Mucosa of gallbladder (tissue), 1 donor: ENCODE measurements at places on chromosomes 5 and 9. TPM values are rescaled to one million over a fixed set of nuclear protein-coding genes. Genes with fewer than 3 reads are reported as not detected.

- DNase-seq = no peak
Measured at GRCh38 chr9:115636596-115636995, 517.0 kb upstream of the PAPPA start.

DNA sequence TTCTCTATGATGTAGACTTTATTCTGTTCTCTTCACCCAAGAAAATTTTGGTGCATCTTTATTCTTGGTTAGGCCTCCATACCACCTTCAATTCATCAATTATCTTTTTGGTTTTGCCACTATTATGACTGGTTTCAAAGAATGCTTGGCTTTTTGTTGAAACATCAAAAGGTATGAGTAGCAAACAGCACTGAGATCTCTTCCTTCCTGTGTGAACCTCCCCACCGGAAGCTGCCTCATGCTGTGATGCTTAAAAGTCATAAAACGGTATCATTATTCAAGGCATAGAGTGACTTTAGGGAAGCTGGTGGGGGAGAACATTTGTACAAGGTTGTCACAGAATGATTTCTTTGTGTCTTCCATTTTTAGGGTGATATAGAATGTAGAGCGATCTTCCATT, 70.6 kb downstream of the IQGAP2 start:
- no peak for DNase-seq

DNA sequence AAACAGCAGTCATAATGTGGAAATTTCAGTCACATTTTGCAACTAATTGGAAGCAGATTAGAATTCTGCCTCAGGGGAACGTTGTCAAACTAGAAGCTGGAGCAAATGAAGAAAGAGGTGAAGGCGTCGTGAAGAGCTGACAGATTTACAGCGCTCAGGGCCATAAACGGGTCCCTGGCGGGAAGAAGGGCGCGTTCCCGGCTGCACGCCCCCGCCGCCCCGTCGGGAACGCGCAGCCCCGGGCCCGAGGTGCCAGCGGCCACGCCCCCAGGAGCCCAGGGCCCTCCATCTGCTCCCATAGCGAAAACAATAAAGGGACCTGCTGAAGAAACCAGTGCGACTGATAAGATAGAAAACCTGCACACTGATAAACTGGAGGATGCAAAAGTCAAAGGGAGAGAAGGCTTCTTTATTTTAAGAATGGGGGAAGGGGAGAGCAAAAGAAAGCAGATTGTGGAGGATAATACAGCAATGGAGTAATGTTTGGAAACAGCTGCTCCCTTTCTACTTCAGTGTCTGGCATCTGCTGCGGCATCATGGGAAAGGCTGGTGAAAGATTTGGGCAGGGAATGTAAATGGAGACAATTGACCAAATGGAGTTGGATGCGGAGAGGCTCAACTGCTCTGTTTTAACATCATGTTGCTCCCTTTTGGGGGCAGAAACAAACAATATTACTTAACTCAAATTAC, 11.1 kb downstream of the ZNF608 start:
- no peak for DNase-seq

The IFNA2 gene
- not detected for total RNA-seq

- DNase-seq = no peak
Measured at GRCh38 chr5:135484674-135485086, 32.5 kb upstream of the TIFAB start.

GRCh38 chr9:90697808-90698207, 55.2 kb upstream of the DIRAS2 start:
- no peak for DNase-seq

The CCL21 gene
- total RNA-seq = 30.2 TPM

GRCh38 chr9:133355881-133356357, 368 bp downstream of the SURF1 start:
- no peak for DNase-seq

The LEAP2 gene
- 42.4 TPM for total RNA-seq

DNA sequence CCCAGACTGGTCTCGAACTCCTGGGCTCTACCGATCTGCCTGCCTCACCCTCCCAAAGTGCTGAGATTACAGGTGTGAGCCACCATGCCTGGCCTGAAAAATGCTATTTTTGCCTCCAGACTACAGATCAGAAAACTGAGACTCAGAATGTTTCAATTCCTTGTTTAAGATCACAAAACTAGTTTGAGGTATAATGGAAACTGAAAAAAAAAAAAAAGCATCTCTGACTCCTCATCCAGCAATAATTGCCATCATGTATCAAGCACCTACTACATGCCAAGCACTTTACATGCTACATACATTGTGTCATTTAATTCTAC, 35.6 kb downstream of the PLAC8L1 start:
- no peak for DNase-seq

- DNase-seq = no peak
Measured at GRCh38 chr5:174999581-174999980, 275.2 kb downstream of the MSX2 start.

The SAPCD2 gene
- total RNA-seq = 2.4 TPM

GRCh38 chr9:79763671-79764285, 192.0 kb downstream of the TLE4 start:
- no peak for DNase-seq

DNA sequence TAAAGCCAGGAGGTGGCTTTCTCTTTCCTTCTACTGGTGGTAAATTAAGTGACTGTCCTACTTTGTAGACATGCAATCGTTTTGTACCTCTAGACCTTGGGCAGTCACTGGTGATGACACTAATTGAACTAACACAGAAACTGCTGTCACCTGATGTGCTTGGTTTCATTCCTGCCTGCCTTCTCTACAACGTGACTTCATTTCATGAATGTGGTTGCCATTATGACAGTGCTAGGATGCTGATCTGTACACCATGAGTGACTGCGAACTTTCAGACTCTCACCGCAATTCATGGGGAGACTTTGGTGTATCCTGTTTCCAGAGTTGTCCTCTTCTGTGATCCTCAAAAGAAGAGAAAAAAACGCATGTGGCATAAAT, 47.5 kb downstream of the UBE2QL1 start:
- no peak for DNase-seq
